Stimulated activated CD8-positive, alpha-beta memory T cell treated with anti-CD3 and anti-CD28 coated beads, Interleukin-2, amount 100 ng/mL, for 1 hour (primary cell): ENCODE measurements at places on chromosomes 5 and 9.

- DNase-seq = no peak
These were observed 85.4 kb downstream of the NTRK2 start for GRCh38 chr9:84754881-84755280.

GRCh38 chr9:98789483-98790133, 6.7 kb downstream of the ANKS6 start:
- no peak for DNase-seq

GRCh38 chr5:31197183-31197582, 3.7 kb downstream of the CDH6 start:
- DNase-seq = no peak

- no peak for DNase-seq
These were observed 56.9 kb downstream of the ASS1 start for GRCh38 chr9:130501639-130502038.

DNA sequence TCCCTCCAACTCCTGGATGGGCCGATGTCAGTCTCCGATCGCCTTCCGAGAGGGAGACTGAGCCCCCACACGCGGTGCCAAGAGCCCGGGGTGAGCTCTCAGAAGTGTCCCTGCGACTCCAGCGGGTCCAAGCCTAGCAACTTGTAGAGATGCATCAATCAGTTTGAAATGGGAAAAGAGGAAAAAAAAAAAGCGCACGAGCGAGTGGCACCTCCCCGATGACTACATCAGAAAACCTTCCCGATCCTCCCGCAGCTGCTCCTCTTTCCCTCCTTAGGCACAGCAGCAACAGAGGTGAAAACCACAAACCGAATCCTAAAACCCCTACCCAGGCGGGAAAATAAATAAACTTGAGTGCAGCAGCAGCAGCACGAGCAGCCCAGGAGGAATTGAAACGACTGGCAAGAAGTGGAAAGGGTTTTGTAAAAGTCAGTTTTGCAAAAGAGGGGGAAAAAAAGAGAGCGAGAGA, 1.0 kb upstream of the EFNA5 start:
- no peak for DNase-seq

GRCh38 chr5:72301557-72301956, 18.5 kb downstream of the MRPS27 start:
- no peak for DNase-seq

DNA sequence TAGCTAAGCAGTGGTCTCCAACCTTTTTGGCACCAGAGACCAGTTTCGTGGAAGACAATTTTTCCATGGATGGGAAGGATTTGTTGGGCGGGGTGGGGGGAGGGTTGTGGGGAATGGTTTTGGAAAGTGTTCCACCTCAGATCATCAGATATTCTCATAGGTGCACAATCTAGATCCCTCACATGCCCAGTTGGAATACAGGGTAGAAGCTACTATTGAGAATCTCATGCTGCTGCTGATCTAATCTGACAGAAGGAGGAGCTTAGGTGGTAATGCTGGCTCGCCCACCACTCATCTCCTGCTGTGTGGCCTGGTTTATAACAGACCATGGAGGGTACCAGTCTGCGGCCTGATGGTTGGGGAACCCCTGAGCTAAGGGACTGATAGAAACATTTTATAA, 662.7 kb upstream of the RGMB start:
- DNase-seq = no peak

GRCh38 chr5:34655354-34655991, 655 bp upstream of the RAI14 start:
- DNase-seq = no peak

DNA sequence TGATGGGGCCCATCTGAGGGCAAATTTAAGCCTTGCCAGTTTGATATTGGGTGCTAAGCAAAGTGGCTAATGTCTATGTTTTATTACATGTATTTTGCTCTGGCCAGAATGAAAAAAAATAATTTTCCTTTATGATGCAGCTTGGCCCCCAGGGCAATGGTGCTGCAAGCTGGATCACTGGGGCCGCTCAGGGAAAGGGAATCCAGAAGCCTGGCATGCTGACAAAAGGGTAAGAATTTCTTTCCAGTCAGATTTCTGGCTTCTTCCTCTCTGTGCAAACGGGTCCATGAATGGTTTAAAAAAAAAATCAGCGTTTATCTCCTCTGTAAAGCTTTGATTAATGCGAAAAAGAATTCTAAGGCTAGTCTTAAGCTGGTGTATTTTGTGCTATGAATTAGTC, 138.4 kb downstream of the MAPKAP1 start:
- no peak for DNase-seq

GRCh38 chr9:99947395-99947794, 40.9 kb downstream of the STX17 start:
- no peak for DNase-seq

- no peak for DNase-seq
These were observed 195.7 kb downstream of the NR3C1 start for GRCh38 chr5:143207563-143208364.

GRCh38 chr5:168409591-168410458, 76.4 kb upstream of the RARS1 start:
- DNase-seq = no peak
